ENCODE measurements at places on chromosomes 5 and 9.

- H3K4me3 ChIP-seq, result no peak overlapping the region
- H3K27ac ChIP-seq, result no peak overlapping the region
- H3K36me3 ChIP-seq, result peaks cover 7% of the 10 kb centered on the region
- no peak for DNase-seq
Measured at GRCh38 chr9:134186471-134187109, 22.2 kb upstream of the RNU6ATAC start.

DNA sequence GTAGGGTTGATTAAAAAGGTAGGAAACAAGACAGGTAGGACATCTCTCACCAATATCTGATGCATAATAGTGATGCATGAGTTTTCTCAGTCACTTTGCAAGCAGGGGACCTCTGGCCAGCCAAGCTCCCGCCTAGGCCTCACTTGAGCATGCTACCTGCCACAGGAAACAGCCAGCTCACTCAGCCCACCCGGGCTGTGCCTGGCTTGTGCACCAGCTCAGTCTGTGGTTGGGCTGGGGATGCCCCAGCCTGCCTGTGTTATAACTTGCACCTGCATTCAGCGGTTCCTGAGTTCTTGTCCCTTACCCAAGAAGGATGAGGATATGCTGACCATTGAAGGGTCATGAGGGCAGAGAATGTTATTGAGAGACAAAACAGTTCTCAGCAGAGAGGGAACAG is 172.8 kb upstream of the PLCXD3 start:
- H3K4me1 ChIP-seq, result no peaks in the 10 kb centered on the region
- no peak overlapping the region for H3K4me3 ChIP-seq
- no peak for DNase-seq
- peaks cover 6% of the 10 kb centered on the region for H3K27me3 ChIP-seq
- H3K36me3 ChIP-seq, result no peaks in the 10 kb centered on the region

GRCh38 chr5:124114911-124115310 is 602.9 kb downstream of the CSNK1G3 start:
- no peaks in the 10 kb centered on the region for H3K36me3 ChIP-seq
- H3K27ac ChIP-seq, result no peak overlapping the region
- H3K4me3 ChIP-seq, result no peak overlapping the region
- H3K27me3 ChIP-seq, result no peaks in the 10 kb centered on the region

DNA sequence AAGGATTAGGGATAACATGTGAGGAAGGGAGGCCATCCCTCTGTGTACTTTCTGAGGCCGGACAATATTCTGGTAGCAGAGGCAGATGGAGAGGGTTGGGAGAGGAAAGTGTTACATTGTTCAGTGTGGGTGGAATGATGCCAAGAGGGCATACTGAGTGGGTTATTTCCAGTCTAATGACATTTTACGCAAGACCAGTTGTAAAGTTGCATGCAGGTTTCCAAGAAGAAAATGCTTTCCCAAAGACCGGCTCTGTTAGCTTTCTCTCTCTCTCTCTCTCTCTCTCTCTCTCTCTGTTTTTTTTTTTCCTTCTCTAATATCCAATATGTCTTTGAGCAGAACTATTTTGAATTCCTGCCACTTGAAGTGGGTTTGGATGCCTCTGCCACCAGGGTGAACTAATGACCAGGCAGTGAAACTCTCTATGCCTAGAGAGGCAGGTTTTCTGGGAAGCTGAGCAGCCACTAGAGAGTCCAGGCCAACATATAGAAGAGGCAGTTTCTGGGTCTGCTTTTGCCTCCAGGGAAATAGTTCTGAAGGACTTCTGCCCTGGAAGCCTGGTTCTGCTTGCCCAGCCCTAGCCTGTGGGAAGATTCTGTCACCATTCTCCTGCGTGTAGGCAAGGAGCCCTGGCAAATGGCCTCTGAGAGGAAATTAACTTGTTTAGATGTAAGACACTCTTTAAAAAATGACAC is 24.4 kb upstream of the ZNF366 start:
- DNase-seq, result no peak
- peaks cover 9% of the 10 kb centered on the region for H3K27me3 ChIP-seq
- H3K4me1 ChIP-seq, result no peaks in the 10 kb centered on the region

GRCh38 chr5:167406513-167406912 is 884.9 kb upstream of the WWC1 start:
- H3K36me3 ChIP-seq, result no peaks in the 10 kb centered on the region
- no peaks in the 10 kb centered on the region for H3K4me1 ChIP-seq
- no peaks in the 10 kb centered on the region for H3K27me3 ChIP-seq
- H3K4me3 ChIP-seq, result no peak overlapping the region
- DNase-seq, result no peak

GRCh38 chr5:121640298-121640697 is 211.4 kb upstream of the FTMT start:
- no peak overlapping the region for H3K4me3 ChIP-seq
- DNase-seq, result no peak
- no peak overlapping the region for H3K27ac ChIP-seq
- H3K27me3 ChIP-seq, result no peaks in the 10 kb centered on the region

- DNase-seq, result no peak
- H3K27ac ChIP-seq, result no peak overlapping the region
- no peaks in the 10 kb centered on the region for H3K27me3 ChIP-seq
- no peaks in the 10 kb centered on the region for H3K4me1 ChIP-seq
Measured at GRCh38 chr9:123074628-123075027, 41.2 kb downstream of the GPR21 start.

- H3K4me1 ChIP-seq, result no peaks in the 10 kb centered on the region
- H3K27me3 ChIP-seq, result no peaks in the 10 kb centered on the region
- H3K27ac ChIP-seq, result no peak overlapping the region
- no peak for DNase-seq
Measured at GRCh38 chr5:63025679-63026078, 447.1 kb downstream of the LRRC70 start.

GRCh38 chr9:132647806-132648205 is 22.0 kb downstream of the DDX31 start:
- no peaks in the 10 kb centered on the region for H3K27me3 ChIP-seq
- no peak for DNase-seq
- peaks cover 29% of the 10 kb centered on the region for H3K36me3 ChIP-seq
- no peak overlapping the region for H3K4me3 ChIP-seq

- no peak for DNase-seq
- H3K27me3 ChIP-seq, result no peaks in the 10 kb centered on the region
- H3K27ac ChIP-seq, result no peak overlapping the region
- H3K4me3 ChIP-seq, result no peak overlapping the region
Measured at GRCh38 chr5:167743695-167744464, 547.6 kb upstream of the WWC1 start.

- H3K27me3 ChIP-seq, result no peaks in the 10 kb centered on the region
- H3K27ac ChIP-seq, result no peak overlapping the region
- H3K4me1 ChIP-seq, result peaks cover 27% of the 10 kb centered on the region
- no peak for DNase-seq
- H3K4me3 ChIP-seq, result no peak overlapping the region
Measured at GRCh38 chr5:40227366-40227765, 452.3 kb upstream of the PTGER4 start.

GRCh38 chr9:10921671-10922070 is 308.9 kb upstream of the PTPRD start:
- no peak overlapping the region for H3K4me3 ChIP-seq
- H3K27ac ChIP-seq, result no peak overlapping the region
- H3K36me3 ChIP-seq, result no peaks in the 10 kb centered on the region

- no peak for DNase-seq
- H3K36me3 ChIP-seq, result no peaks in the 10 kb centered on the region
- peaks cover 11% of the 10 kb centered on the region for H3K27me3 ChIP-seq
- H3K4me3 ChIP-seq, result no peak overlapping the region
- H3K27ac ChIP-seq, result no peak overlapping the region
Measured at GRCh38 chr5:150272531-150272930, 17.0 kb downstream of the CAMK2A start.

DNA sequence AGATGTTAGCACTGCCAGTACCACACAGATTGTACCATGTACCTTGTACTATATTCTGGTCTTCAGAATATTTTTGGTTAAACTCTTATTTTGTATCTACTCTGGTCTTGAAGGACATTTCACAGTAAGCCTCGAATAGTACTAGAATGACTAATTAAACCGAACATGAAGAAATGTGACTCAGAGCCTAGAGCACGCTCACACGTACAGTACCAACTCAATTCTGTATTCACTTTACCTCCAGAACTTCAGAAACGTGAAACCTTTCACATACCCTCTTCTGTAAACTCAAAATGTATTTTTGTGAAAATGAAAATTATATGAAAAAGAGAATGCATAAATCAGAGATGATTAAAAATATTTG is 112.8 kb downstream of the MVB12B start:
- peaks cover 9% of the 10 kb centered on the region for H3K27me3 ChIP-seq
- no peaks in the 10 kb centered on the region for H3K36me3 ChIP-seq
- no peak for DNase-seq
- peaks cover 7% of the 10 kb centered on the region for H3K4me1 ChIP-seq
- H3K4me3 ChIP-seq, result no peak overlapping the region

- no peak overlapping the region for H3K4me3 ChIP-seq
- H3K4me1 ChIP-seq, result no peaks in the 10 kb centered on the region
- no peak for DNase-seq
- no peaks in the 10 kb centered on the region for H3K36me3 ChIP-seq
- no peak overlapping the region for H3K27ac ChIP-seq
Measured at GRCh38 chr5:89282554-89283510, 399.8 kb upstream of the MEF2C start.

DNA sequence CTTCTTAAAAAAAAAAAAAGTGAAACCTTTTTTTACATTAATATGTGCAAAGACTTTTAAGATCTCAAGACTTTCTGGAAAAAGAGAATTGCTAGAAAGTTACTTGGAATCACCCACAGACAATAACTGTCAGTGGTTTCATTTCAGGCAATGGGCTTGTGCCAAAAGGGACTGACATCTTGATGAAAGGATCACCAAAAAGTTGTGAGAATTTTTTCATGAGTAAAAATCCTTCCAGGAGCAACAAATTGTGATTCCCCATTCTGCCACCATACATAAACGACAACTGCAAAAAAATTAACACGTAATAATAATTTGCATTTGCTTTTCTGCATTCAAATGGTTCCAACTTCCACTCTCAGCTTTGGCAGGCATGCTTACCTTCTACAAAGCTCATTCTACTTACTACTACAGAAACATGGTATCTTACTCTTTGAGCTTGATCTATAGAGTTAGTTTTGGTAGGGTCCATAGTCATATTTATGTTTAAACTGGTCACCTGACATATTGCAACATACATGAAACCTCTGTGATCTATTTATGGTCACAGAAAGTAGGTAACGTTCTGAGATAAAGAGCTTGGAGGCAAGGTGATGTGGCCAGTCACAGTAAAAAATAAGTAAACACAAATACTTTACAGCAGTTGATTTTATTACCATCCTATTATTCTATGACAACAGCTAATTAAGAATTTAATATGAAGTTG is 3.0 kb downstream of the NREP start:
- H3K27me3 ChIP-seq, result peaks cover 14% of the 10 kb centered on the region
- DNase-seq, result no peak
- H3K27ac ChIP-seq, result no peak overlapping the region
- H3K4me1 ChIP-seq, result peaks cover 13% of the 10 kb centered on the region
- H3K4me3 ChIP-seq, result no peak overlapping the region
- no peaks in the 10 kb centered on the region for H3K36me3 ChIP-seq

GRCh38 chr5:153456993-153457392 is 33.5 kb upstream of the GRIA1 start:
- no peaks in the 10 kb centered on the region for H3K4me1 ChIP-seq
- no peaks in the 10 kb centered on the region for H3K36me3 ChIP-seq
- no peak overlapping the region for H3K4me3 ChIP-seq

DNA sequence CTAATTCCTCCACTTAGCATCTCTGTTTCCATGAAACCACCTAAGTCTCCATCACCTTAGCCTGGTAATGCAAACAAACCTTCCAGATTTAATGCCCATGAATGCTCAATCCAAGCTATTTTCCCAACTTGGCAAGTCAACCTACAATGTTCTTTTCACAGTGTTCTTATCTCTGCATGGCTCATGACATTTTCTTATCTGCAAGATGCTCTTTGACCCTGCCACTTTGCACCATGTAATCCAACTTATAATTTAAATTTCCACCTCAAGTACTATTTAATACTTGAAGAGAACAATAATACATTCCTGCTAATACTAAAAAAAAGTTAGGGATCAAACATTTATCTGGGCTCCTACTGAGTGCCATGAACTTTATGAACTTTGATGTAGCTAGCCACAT is 164.3 kb downstream of the TMEM232 start:
- no peaks in the 10 kb centered on the region for H3K4me1 ChIP-seq
- H3K4me3 ChIP-seq, result no peak overlapping the region
- no peaks in the 10 kb centered on the region for H3K36me3 ChIP-seq
- no peaks in the 10 kb centered on the region for H3K27me3 ChIP-seq
- H3K27ac ChIP-seq, result no peak overlapping the region

GRCh38 chr5:1205255-1206180 is 4.1 kb downstream of the SLC6A19 start:
- no peak overlapping the region for H3K4me3 ChIP-seq
- no peak for DNase-seq
- no peaks in the 10 kb centered on the region for H3K4me1 ChIP-seq
- H3K27me3 ChIP-seq, result peaks cover 2% of the 10 kb centered on the region
- no peaks in the 10 kb centered on the region for H3K36me3 ChIP-seq

DNA sequence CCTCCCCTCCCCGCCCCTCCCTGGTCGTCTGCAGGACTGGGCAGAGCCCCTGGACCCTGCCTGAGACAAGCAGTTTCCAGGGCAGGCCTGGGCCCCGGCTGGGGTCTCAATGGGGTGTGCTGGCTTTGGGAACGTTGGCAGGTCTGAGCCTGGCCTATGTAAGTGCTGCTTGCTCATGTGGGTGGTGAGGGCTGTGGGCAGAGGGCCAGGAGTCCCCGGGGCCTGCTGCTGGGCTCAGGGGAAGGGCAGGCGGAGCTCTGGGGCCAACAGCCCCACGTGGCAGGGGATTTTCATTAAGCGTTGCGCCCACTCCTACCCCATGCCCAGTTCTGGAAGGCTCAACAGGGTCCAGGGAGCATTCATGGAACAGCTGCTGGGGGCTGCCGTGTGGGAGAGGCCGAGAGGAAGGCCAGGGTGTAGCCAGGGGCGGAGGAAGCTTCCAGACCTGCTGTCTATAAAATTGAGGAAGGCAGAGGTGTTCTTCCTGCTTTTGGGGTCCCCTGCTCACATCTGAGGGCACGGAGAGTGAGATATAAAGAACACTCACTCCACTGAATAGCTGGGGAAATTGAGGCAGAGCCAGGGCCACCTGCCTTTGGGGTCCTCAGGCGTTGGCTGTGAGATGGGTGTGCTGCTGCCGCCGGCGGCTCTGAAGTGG is 32.5 kb downstream of the RXRA start:
- H3K4me3 ChIP-seq, result no peak overlapping the region
- no peaks in the 10 kb centered on the region for H3K27me3 ChIP-seq
- no peak for DNase-seq
- no peak overlapping the region for H3K27ac ChIP-seq
- no peaks in the 10 kb centered on the region for H3K36me3 ChIP-seq

- peaks cover 8% of the 10 kb centered on the region for H3K27me3 ChIP-seq
- H3K36me3 ChIP-seq, result no peaks in the 10 kb centered on the region
- no peak overlapping the region for H3K4me3 ChIP-seq
Measured at GRCh38 chr9:121691890-121692289, 40.5 kb downstream of the DAB2IP start.

DNA sequence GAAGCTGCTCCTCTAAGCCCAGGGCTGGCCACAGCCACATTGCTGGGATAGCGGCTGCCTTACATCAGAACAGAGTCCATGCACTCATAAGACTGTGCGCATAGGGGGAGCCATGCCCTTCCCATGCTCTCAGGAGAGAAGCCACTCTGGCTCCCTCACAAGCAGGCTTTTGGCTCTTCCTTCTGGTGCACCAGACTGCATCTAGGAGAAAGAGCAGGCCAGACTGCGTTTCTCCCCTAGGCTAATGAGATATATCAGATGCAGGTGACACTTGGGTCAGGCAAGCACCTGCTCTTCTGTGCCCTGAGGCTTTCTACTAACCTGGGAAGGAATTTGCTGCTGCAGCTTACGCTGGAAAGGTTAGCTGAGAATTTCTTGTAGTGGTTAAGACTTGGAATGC is 43.2 kb upstream of the BRINP1 start:
- no peaks in the 10 kb centered on the region for H3K36me3 ChIP-seq
- H3K4me1 ChIP-seq, result no peaks in the 10 kb centered on the region
- no peaks in the 10 kb centered on the region for H3K27me3 ChIP-seq
- H3K4me3 ChIP-seq, result no peak overlapping the region
- DNase-seq, result no peak

Measured in activated CD4-positive, alpha-beta memory T cell treated with anti-CD3 and anti-CD28 coated beads, Interleukin-2, amount 10 ng/mL, durations not matched to agents 7 days and 5 days (primary cell).